Right renal pelvis (tissue), 4 donors: ENCODE measurements at places on chromosomes 4 and X.

DNA sequence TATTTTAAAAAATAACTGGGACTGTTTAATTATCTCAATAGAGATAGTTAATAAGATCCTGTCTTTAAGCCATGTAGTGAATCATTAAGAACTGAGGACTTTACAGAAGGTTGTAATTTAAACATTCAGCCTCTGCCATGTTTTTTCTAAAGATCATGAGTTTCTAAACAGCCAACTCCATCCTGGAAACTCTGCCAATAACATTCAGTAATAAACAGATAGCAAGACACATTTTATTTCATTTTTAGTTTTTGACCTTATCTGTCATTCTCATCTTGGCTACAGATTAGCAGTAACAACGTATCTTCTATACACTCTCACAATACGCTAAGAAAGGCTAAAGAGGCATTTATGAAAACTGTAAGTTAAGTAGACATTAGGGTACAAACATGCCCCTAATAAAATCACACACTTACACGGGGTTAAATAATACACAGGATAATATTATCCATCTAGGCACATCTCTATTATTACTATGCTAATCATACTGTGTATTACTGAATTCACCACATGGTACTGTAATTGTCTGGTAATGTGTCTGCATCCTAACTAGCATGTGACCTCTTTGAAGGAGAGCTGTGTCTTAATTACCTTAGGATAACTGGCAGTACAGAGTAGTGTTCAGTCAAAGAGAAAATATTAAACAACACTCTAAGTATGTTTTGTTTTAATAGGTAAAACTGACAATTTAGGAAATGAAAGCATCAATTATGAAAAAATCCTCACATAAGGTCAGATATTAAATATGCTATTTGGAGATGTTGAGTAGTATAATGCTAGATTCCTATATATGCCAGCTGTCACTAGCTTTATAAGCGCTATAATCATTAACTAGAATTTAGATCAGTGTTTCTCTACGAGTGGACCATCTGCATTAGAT lies 122.4 kb upstream of the NAP1L5 start:
- DNase-seq, result no peak

- DNase-seq, result no peak
Measured at GRCh38 chrX:39840581-39841093, 257.1 kb downstream of the BCOR start.

- DNase-seq, result no peak
Measured at GRCh38 chr4:22235698-22236097, 280.2 kb downstream of the ADGRA3 start.

DNA sequence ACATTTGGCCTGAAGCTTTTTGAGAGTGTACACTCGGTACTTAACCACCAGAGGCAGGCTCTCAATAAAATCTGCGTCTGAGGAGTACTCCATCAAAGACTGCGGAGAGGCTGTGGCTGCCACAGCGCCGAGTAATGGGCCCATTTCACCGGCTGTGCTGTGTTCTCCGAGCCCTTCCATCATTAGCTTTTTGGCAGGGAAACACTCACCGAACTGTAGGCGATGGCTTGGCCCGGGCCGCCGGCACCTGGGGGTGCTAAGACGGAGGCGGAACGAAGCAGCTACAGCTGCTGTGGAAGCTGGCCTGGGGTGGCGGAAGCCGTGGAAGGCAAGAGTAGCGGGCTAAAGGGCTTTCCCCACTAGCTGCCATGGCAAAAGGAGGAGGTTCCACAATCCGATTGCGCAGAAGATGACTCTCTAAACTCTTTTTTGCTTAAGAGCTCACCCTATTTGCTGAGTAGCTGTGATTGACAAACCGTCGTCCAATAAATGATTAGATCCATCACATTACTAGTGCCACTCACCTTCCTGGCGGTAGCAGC lies 48.5 kb upstream of the PABPC1L2A start:
- DNase-seq, result peak; percentile 0

DNA sequence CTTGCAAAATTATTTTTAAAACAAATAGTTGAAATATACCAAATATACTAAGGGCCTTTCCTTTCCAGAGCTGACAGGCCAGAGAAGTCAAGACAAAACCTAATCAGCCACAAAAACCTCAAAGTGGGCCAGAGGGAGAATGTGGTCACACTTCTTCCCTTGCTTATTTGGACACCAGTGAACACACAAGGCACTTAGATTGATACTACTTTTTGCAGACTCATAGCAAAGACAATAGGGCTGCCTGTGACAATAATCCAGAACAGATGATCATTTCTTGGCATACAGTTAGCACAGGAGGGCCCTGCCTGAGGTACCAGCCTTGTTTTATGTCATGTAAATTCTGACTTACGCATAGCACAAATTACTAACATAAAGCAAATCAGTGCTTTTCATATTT lies 215.7 kb upstream of the NEIL3 start:
- DNase-seq, result no peak

DNA sequence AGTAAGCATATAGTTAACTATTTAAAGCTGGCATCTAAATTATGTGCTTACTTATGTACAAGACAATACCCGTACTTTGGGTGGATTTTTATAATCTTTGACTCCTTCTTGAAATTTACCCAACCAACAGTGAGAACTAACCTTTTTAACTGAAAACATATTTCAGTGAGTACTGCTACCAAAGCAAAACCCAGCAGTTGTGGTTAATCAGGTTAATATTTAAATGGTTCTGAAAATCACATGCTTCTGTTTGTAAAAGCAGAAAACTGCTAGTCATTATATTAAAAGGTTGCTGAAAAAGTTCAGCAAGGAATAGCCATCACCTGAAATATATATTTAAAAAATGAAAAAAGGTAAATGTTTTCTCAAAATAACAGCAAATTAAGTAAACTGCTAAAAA lies 20.0 kb downstream of the UBE2D3 start:
- no peak for DNase-seq
